ENCODE measurements at places on chromosomes 4 and X.

DNA sequence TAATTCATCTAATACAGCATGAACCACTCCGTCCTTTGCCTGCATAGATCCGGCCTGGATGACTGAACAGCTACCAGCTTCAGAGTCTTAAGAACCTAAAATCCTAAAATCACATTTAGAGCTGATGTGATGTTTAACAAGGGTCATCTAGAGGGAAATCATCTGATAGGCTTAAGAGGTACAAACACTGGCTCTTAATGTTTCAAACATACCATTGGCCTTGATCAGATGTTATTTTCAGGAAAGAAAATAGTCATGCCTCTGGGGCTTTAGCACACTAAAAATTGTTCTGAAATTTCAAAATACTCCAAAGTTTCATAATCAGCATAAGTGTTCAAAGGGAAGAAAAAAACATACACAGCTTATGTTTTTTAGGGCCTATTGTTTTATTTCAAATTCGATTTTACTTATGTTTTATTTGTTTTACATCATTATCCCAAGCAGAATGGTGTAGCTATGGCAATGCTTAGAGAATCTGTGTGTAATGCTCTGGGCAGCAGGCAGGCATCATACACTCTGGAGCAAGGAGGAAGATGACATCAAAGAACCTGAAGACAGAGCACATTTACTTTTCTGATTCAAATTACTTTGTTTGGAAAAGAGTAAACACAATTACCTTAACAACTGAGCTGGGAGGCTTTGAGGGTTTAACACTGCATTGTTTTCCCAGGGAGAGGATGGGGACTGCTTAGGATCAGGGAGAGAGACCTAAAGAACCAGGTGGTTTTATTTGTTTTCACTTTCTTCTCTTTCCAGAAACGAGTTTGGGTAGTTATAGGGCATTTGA, 25.3 kb upstream of the LEF1 start:
- DNase-seq, result peak; percentile 39

GRCh38 chrX:53163436-53163835, 61.6 kb downstream of the KDM5C start:
- no peak for DNase-seq

DNA sequence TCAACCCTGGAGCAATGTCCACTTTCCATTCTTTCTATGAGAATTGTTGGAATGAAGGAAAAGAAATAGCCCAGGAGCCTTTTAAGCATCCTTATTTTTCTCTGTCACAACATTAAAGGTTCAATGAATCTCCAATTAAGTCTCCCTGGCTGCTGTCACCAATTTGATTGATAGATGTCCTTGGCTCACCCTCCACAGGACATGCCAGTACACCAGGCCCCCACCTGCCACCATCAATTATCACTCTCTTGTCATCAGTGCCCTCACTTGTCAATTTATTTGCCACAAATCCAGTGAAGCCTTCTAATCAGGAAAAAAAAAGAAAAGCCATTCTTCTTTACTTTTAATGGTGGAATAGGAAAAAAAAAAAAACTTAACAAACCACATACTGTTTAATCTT, 453.6 kb downstream of the CENPC start:
- DNase-seq, result no peak

GRCh38 chr4:139246166-139246565, 33.9 kb downstream of the MGARP start:
- DNase-seq, result no peak

- peak; percentile 71 for DNase-seq
These were observed at the start of gene DDX60 for GRCh38 chr4:168318266-168318895. Gene DDX60 (minus strand): TSS chr4:168318752. CDS start chr4:168311259, 7,493 bp downstream.

GRCh38 chr4:122172266-122172665, 20.1 kb downstream of the BLTP1 start:
- no peak for DNase-seq

DNA sequence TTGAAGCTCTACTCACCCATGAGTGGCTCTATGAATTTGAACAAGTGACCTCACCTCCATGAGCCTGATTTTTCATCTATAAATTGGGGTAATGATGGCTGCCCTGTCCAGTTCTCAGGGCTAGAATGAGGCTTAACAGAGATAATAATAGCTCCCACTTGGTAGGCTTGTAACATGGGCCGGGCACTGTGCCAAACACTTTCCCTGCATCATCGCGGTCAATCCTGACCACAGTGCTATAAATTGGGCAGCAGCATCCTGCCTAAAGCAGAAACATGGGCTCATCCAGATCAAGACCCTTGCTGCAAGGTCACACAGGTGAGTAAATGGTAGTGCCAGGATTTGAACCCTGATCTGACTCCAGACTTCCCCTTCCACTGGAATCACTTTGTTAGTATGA, 12.8 kb downstream of the APLN start:
- DNase-seq, result no peak

GRCh38 chr4:97994765-97995465, 148.4 kb downstream of the STPG2 start:
- DNase-seq, result no peak

- no peak for DNase-seq
These were observed 123.7 kb downstream of the ANAPC4 start for GRCh38 chr4:25500626-25501316.

DNA sequence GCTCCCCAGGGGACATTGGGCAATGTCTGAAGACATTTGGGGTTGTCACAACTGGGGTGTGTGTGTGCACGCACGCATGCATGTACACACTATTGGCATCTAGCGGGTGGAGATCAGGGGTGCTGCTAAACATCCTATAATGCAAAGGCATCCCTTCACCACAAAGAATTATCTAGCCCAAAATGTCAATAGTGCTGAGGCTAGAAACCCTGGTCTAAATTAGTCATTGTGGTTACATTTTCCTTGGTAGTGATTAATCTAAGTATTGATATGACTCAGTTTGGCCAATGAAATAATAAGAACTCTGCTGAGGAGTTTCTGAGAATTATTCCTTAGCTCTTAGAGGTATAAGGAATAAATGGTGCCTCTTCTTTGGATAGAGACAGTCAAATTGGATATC, 200.2 kb downstream of the CLCN4 start:
- peak; percentile 6 for DNase-seq

- no peak for DNase-seq
These were observed 78.5 kb downstream of the BTC start for GRCh38 chr4:74715706-74716435.

DNA sequence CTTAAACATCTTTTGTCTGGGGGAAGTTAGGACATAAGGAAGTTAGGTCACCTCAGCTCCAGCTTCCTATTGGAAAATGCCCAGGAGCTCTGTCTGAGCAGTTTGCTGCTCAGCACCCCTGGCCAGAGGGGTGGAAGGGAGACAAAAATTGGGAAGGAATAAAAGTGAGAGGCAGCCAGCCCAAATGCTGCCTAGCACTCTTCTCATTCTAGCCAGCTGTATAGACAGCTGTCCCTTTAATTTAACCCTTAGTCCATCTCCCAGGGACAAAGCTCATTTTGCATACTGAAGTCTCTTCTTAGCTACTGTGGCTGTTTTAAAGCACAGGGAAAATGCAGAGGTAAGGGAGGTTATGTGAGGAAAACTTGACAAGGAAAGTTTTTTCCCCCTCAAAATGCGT, 89.5 kb upstream of the CITED1 start:
- no peak for DNase-seq
